CD8-positive, alpha-beta T cell (primary cell): ENCODE measurements at places on chromosomes 4 and X.

DNA sequence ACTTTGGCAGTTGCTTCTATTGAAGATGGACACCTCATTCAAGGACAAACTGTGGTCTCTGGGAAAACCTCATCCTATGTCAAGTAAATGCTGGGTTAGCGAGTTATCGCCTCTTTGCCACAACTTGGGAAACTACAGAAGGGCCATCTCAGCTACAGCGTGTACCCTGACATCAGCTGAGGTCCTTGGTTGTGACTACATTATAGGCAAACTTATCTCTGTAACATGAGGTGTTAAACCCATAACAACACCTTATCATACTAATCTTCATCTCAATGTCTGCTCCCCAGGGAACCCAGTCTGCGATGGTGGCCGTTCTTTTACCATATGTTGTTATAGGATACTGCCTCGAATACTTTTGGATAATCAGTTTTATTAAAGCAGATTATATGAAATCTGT lies 1862.7 kb downstream of the STIM2 start:
- DNase-seq: no peak

- DNase-seq: no peak
These were observed 5.9 kb downstream of the ODAPH start for GRCh38 chr4:75561789-75562188.

DNA sequence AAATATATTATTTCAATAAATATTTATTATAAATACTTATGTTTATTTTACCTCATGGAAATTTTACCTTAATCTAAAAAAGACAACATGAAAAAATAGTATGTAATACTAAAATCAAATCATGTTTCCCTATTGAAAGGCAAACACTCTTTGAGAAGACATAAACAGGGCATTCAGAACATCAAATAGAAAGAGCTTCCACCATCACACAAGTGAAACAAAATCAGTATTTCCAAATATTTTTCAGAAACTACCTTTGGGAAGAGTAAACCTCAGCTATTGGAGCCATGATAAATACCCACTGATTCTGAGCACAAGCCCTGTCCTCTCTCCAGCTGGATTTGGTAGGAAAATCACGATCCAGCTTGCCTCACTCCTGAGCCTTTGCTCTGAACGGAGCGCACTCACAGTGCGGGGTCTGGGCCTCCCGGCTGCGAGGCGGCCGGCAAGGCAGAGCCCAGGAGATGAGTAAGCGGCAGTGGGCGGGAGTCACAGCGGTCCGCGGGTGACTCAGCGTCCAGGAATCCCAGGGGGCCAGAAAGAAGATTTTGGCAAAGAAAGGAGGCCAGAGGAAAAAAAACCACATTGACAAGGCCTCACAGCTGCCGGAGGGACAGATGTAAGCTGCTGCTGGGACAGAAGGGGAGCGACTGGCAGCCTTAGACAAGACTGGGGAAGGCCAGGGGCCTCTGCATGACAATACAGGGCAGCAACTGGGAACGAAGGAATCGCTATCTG lies 14.7 kb upstream of the ANXA5 start:
- peak; percentile 30 for DNase-seq

DNA sequence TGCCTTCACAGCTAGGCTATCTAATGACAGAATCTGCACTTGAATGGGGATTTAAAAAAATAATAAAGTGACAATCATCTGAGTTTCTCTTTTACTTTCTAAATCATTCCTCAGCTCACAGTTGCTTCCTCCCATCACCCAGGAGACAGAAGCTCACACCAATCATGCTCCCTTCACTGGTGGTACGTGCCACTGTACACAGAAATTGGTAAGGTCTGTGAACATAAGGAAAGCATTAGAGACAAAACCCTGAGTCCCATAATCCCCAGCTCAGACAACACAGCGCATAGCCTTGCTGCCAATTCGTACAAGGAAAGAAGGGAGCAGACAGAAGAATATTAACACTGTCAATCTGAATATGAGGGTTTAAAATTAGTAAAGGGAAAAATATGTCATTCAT lies 133.1 kb downstream of the IDS start:
- no peak for DNase-seq

GRCh38 chrX:43898406-43899035 lies 16.3 kb upstream of the MAOB start:
- no peak for DNase-seq

DNA sequence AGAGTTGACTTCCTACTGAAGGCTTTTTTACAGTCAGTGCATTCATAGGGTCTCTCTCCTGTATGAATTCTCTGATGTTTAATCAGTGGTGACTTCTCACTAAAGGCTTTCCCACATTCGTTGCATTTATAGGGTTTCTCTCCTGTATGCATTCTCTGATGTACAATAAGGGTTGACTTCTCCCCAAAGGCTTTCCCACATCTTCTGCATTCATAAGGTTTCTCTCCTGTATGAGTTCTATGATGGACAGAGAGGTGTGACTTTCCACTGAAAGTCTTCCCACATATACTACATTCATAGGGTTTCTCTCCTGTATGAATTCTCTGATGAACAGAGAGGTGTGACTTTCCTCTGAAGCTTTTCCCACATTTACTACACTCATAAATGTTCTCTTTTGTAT lies 45.2 kb downstream of the ZNF674 start:
- DNase-seq: no peak
